ENCODE measurements at places on chromosomes 5 and 9. TPM values are rescaled to one million over a fixed set of nuclear protein-coding genes. Genes with fewer than 3 reads are reported as not detected.

Gene FOXD4L4
- total RNA-seq = not detected

Gene S1PR3
- total RNA-seq = 14.3 TPM

Gene SHC3
- 2.2 TPM for total RNA-seq

Gene EIF4E1B
- total RNA-seq = not detected

Gene NR5A1
- total RNA-seq = not detected

Gene DOK3
- total RNA-seq = 20.6 TPM

Gene OR1L6
- not detected for total RNA-seq

Gene CDO1
- 255 TPM for total RNA-seq

Gene DMRT2
- 19.0 TPM for total RNA-seq

Gene FGD3
- total RNA-seq = 15.6 TPM

Gene SLC6A7
- total RNA-seq = 0.17 TPM

Gene PCDHGA3
- 1.8 TPM for total RNA-seq

Gene DMRTA1
- total RNA-seq = 1.8 TPM

Gene GABRG2
- not detected for total RNA-seq

Gene IL13
- total RNA-seq = 0.66 TPM

Gene TBC1D2
- 33.5 TPM for total RNA-seq

Gene TRMT10B
- total RNA-seq = 7.2 TPM

Gene PCDHGA2
- total RNA-seq = 6.5 TPM

Gene TNC
- total RNA-seq = 6.4 TPM

Gene PCDHGA10
- total RNA-seq = 4.6 TPM

Gene AFAP1L1
- 53.2 TPM for total RNA-seq

Gene WDR55
- 20.9 TPM for total RNA-seq

Gene SLC34A3
- not detected for total RNA-seq

Gene CD72
- 4.6 TPM for total RNA-seq

Gene CTSV
- total RNA-seq = not detected

Gene BSPRY
- total RNA-seq = not detected

Gene TMEM232
- total RNA-seq = 2.3 TPM
